ENCODE measurements at places on chromosomes 3 and 15.

- no peak for DNase-seq
Measured at GRCh38 chr3:57942872-57943283, 65.3 kb upstream of the FLNB start.

DNA sequence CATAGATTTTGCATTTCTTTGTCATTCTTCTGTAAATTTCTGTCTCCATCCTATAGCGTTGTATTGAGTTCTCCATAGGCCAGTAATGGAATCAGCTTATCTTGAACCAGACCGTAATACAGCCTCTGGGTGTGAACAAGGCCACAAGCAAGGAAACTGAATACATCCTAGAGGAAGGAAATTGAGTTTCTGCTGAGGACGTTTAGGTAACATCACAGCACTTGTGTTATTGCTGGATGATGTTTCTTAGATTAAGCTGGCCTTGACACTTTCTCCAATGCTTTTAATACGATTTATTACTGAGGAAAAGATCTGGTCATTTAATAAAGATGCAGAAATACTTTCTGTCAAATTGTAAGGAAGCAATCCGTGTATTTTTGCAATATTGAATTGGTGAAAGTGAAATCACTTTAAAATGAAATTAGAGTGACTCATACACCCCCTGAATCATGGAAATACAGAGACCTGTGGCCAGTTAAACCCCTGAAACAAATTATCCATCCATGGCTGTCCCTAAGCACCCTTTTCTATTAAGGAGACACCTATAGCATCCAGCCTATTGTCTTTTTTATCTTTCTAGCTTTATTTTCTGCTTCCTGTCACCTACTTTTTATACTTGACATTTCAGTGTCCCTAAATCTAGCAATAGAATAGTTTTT is 48.5 kb upstream of the UBE3A start:
- DNase-seq = no peak

- no peak for DNase-seq
Measured at GRCh38 chr3:103977417-103977816, 1389.3 kb upstream of the ALCAM start.

- no peak for DNase-seq
Measured at GRCh38 chr3:120839120-120839519, 68.9 kb upstream of the STXBP5L start.

DNA sequence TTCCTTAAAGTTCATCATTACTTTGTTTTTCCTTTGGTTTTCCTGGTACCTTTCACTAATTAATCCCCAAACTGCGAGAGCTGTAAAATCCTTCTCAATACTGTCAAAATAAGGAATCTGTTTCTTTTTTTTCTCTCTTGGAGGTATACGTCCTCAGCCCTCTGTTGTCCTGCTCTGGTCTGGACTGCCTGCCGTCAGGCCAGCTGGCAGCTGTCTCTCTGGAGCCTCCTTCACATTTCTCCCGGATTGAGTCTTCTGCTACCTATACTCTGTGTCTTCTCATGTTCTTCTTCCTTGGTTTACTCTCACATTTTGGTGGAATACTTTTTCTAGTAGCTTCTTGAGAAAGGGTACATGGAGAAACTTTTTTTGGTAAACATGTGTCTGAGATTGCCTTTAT is 13.8 kb downstream of the TATDN2 start:
- no peak for DNase-seq
